NCI-H1436 (cell line): ENCODE measurements at places on chromosomes 6 and 20.

- DNase-seq = no peak
Measured at GRCh38 chr6:44177691-44178423, 19.2 kb downstream of the CAPN11 start.

- no peak for DNase-seq
Measured at GRCh38 chr6:101224751-101225150, 168.8 kb upstream of the GRIK2 start.

DNA sequence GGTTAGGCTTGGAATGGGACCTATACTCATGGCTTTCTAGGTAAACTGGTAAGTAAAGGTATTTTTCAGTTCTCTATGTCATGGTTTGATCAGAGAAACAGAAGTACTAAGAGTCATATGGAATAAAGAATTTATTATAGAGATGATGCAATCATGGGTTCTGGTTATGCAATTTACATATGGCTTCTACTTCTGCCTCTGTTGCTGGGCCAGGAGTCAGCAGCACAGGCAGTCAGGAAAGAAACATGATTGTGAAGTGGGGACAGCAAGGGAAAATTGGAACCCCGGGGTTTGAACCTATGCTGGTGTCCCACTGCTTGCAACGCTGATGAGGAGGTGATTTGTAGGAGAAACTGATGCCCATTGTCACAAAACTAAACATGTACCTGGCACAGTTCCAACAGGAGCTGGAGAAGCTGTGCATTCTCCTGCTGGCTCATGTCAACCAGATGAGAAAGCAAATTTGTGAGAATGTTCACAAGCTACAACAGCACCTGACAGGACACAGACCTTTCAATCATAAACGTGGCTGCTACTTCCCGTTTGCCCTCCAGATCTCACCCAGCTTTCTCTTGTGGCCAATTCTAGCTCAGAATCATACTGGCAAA, 887.1 kb downstream of the TFAP2A start:
- DNase-seq = no peak

- DNase-seq = no peak
Measured at GRCh38 chr20:63735859-63736718, at the start of gene LIME1. LIME1 (plus strand) TSS chr20:63736664; CDS start chr20:63737550, 886 bp downstream.

GRCh38 chr6:147870506-147871110, 362.1 kb downstream of the SAMD5 start:
- no peak for DNase-seq

DNA sequence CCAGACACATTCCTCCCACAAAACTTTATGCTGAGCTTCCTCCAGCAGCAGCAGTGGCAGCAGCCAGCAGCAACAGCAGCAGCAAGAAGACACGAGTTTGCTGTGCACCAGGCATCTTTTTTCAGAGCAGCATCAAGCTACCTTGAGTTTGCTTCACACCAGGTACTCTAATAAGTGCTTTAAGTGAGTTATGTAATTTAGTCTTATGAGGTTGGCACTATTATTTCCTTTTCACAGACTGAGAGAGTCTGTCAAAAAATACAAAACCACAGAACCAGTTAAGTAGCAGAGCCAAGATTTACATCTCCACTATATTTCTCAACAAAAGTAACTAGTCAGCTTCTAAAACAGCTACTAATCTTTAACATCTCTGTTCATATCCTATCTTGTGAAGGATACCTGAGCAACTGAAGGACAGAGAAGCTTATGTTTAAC, 23.7 kb downstream of the RANBP9 start:
- DNase-seq = no peak

DNA sequence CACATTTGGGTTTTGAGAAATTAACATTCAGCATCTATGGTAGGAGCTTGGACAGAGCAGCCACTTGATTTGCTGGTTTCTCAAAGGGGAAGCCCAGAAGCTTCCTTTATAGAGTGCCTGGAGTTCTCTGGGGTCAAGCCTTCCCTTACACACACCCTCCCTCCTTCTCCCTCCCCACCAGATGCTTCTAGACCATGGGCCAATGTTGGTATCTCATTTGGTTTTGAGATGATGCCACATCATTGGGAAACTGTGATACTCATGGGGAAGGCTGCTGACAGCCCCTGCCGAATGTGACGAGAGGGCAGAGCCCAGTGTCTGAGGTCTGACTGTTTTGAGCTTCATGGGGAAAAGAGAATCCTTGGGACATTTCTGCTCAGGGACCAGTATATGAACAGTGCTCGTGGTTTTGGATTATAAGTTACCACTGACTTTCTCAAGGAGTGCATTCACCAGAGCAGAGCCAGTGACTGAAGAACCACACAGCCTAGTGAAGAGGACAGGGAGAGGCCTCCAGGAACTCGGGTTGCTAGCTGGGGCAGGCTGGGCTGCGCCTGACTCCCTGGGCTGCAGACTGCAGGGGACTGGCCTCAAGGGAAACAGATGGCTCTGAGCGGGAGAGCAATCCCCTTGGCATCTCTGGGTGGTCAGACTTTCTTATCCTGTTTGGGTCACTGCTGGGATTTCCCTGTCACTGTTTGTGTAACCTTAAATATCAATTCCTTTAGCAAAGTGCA, 46.4 kb upstream of the CST5 start:
- DNase-seq = no peak

- DNase-seq = no peak
Measured at GRCh38 chr20:2163312-2163711, 61.7 kb downstream of the STK35 start.

GRCh38 chr20:15593081-15593480, 980.2 kb downstream of the KIF16B start:
- DNase-seq = no peak

DNA sequence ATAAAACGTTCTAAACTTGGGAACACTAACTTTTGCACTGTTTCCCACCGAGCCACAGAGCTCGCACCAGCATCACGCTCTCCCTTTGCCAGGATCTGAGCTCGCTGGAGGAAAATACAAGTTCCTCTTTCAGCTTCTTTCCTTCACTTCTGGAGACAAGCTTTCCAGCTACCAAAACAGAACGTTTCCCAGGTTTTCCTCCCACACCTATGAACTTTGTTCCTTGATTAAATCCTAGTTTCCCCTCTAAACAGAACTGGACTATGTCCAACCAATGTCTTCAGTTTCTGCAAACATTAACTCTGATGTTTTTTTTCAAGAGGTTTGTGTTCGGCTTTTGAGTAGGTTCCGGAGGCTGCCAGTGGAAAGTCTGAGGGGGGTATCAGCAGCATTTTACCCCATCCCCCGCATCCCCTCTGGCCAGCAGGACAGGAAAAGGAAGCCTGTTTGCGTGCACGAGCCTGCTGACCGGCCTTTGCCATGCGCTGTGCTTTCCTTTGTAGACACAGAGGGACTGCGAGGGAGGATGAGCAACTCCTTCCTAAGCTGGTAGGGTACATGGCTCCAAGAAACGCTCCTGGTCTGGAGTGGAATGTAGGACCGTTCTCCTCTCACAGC, 135.5 kb downstream of the LY86 start:
- DNase-seq = no peak

DNA sequence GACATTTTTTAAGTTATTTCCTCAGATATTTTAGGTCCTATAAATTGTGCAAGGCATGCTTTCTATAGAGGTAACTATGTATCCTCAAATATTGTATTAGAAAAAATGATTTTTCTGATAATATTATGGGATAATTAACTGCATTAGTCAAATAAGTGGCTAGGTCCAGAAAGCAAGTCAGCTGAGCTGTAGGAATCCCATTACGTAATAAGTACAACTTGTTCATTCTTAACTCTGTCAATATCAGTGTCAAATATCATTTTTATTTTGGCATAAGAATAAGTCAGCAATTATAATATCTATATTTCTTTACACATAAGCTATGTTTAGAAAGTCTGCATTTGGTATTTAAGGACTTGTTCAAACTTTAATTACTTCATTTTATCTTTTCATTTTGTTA, 830.9 kb upstream of the GJE1 start:
- DNase-seq = no peak
